ENCODE measurements at places on chromosomes 7 and 10.
A peak's percentile ranks its signal among the peaks of the same experiment; 100 is the strongest.

GRCh38 chr7:867001-867405 lies 9.4 kb upstream of the GET4 start:
- DNase-seq: peak; percentile 54

DNA sequence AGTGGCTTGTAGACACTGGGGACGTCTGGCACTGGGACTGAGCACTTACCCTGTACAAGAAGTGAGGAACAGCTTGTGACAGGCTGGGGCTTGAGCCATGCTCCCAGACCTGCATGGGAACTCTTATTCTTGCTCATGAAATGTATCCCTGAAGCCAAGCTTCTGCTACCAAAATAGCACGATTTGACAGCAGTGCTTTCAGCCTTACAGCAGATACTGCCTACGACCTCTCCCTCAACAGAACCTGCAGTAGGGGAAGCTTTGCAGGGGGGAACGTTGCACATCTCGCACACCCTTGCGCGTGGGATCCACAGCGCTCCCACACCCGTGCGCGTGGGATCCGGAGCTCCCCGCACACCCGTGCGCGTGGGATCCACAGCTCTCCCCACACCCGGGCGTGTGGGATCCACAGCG lies 88.0 kb downstream of the CREM start:
- DNase-seq: no peak

DNA sequence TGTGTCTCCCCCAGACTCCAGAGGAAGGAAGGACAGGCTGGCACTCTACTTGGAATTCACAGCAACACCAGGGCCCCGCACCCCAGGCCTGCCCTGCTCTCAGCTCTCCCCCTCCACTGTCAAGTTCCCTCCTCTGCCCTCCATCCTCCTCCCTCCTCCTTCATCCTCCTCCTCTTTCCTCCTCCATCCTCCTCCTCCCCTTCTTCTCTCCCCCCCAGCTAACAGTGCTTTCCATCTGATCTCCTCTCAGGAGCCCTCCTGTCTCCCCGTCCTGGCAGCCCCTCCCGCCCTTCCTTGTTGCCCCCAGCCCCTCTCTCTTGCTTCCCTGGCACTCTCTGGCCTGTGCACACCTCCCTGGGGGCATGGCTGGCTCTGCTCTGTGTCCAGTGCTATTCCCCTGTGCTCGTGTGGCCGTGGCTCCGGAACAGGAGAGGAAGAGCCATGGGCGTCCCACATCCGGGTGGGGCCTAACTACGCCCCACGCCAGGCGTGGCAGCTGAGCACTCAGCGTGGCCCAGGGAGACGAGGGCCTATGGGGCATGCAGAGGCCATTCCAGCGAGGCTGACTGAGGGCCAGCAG lies 64.2 kb downstream of the PWWP2B start:
- DNase-seq: no peak

DNA sequence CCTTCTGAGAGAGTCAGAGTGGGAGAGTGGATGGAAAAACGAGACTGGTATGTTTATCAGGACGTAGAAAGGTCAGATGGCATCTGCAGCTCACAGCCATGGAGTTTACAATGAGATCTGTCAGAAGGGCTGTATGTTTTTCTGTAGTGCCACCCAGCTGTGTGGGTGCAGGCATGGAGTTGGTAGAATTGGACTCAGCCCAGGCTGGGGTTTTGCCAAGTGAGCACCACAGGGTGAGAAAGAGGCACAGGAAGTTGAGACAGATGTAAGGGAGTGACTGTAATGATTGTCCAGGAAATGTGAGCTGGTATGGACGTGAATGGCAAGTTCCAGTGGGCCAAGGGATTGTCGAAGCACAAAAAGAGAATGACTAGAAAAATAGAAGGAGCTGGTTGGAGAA lies 9.1 kb upstream of the ZYX start:
- DNase-seq: no peak

DNA sequence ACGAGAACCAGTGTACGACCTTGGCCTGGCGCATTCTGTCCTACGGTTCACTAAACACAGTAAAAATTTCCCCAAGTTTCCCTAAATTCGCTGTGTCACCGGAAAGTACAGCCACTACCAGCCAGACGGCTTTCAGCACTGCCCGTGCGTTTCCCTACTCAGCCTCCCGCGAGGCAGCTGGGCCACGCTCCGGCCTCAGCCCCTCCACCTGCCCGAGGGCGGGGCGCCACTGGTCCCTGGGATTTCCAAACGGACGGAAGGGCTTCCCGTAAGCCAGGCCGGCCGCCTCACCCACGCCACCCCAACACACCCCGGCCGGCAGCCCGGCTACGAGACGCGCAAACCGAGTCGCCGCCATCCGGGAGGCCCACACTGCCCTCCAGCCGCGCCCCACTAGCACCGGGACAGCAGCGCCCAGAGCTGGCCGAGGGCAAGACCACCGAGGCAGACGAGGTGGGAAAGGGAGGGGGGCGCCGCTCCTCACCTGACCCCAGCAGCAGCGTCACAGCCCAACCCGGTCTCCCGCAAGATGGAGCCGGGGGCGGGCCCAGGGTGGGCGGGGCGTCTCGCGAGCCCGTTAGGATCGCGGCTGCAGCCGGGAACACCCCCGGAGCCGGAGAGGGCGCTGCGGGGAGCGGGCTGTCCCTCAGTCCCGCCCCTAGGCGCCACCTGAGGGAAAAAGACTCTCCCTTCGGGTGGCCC lies at the start of gene ANXA7:
Gene ANXA7 (minus strand): TSS at position 531 of the 702 bp plus-strand sequence. CDS start 13,202 bp downstream, outside the sequence.
- DNase-seq: peak; percentile 99

DNA sequence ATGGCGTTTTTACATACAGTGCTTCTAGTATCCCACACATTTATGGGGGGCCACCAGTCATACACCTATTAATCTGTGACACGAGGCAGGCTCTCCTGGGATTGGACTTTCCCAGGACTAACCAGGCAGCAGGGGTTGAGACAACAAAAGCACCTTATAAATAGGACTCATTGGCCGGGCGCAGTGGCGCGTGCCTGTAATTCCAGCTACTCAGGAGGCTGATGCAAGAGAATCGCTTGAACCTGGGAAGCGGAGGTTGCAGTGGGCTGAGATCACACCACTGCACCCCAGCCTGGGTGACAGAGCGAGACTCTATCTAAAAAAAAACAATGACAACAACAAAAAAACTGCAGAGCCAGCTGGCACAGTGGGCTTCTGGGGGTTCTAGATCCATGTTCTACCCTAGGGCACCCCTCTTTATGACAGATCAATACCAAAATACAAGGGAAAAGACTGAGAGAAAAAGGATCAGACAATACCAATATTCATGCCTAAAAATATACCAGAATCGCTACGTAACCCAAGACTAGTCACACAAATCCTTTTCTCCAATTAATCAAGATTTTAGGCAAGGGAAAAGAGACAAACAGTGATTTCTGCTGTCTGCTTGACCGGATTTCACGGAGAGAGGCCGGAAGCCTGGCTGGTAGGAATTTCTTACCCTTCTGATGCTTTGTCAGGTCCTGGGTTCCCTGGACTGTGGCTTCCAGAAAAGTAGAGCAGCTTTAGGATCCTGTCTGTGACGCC lies 98.4 kb upstream of the CCNY start:
- DNase-seq: no peak

DNA sequence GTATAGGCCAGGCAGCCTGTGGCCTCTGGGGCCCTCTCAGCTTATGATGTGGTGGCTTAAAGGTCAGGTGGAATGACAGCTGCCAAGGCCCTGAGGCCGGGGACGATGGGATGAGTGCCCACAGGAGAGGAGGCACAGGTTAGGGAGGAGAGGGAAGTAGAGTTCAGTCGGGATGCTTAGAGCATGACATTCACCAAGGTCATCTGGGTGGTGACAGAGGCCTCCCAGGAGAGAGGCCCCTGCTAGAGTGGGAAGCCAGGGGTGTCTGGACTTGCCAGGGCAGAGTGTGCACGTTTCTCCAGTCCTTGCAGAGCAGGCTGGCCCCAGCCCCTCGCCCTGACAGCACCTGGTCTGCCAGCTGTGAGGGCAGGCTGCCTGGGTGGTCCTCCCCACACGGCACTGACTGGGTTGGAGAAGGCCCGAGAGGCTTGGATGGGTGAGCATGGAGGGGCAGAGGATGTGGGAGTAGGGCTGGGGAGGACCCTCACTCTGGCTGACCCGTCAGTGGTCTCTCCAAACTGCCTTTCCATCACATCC lies 1.5 kb downstream of the CALHM1 start:
- DNase-seq: no peak

- DNase-seq: no peak
Measured at GRCh38 chr7:82699773-82700186, 256.2 kb upstream of the CACNA2D1 start.

DNA sequence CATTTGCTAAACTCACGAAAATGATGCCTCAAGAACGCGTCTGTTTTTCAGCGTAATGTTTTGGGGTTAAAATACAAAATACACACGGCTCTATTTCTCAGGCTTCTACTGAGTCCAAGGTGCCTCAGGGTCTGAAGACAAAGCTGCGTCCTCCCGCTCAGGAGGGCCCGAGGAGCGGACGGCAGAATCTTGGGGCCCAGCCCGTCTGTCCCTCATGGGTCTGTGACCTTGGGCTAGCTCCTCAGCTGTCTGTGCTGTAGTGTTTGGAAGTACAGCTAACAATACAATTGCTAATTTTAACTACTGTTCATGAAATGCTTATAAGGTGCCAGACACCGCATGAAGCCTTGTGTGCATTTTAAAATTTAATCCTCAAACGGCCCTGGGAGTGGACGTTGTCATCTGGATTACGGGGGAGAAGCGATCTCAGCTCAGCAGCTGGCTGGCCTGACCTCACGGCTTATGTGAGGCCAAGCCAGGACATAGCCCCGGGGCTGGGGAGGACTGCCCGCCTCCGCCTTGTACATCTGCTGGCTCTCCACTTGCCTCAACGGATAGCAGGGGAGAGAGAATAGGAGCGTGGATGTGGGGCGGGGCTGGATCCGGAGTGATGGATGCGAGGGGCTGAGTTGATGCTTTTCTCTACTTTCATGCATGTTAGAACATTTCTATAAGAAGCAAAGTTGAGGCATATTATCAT lies 357.4 kb downstream of the GLRX3 start:
- DNase-seq: no peak

DNA sequence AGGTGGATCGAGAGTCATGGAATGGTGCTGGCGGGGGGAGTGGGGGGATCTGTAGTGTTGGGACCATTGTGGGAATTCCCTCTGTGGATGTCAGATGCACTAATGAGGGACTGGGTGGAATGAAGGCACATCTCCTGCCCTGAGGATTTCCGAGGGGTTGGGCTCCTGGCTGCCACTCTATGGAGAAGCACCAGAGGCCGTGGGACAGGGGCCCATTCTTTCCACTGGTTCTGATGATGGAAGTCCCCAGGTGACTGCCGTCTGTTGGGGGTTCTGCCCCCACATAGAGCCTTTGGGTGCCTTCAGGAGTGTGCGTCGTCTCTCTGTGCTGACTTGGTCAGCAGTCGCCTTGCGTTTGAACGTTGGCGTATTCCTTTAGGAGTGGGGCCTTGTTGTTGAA lies 202.9 kb downstream of the GLRX3 start:
- no peak for DNase-seq

DNA sequence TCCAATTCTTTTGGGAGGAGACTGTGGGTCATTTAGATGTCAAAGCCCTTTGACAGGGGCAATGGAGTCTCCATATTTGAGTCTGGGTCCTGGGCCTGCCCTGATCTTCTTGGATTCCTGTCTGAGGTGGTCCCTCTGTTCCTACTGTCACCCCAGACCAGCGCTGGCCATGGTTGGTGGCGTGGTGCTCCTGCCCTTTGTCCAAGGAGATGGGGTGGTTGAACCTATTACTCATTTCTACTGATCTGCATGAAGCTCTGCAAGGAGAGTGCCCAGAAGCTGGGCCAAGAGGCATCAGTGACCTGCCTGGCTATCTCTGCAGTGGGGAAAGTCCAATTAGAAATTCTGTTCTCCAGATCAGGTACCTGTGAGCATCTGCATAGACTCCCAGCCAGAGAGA lies 355.6 kb upstream of the NUPR2 start:
- no peak for DNase-seq

GRCh38 chr7:101804088-101804963 lies 13.1 kb upstream of the CUX1 start:
- DNase-seq: peak; percentile 42

- no peak for DNase-seq
Measured at GRCh38 chr10:44990965-44991364, 9.8 kb upstream of the ZNF22 start.

DNA sequence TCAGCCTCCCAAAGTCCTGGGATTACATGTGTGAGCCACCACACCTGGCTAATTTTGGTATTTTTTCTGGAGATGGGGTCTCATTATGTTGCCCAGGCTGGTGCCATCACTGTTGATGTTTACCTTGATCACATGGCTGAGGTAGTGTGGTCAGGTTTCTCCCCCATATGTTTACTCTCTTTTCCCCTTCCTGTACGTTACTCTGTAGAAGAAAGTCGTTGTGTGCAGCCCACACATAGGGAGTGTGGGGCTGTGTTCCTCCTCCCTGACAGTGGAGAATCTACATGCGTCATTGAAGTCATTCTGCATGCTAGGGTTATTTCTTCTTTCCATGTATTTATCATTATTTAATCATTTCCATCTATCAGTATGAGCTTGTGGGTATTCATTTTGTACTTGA lies 16.3 kb upstream of the ORAI2 start:
- DNase-seq: no peak

DNA sequence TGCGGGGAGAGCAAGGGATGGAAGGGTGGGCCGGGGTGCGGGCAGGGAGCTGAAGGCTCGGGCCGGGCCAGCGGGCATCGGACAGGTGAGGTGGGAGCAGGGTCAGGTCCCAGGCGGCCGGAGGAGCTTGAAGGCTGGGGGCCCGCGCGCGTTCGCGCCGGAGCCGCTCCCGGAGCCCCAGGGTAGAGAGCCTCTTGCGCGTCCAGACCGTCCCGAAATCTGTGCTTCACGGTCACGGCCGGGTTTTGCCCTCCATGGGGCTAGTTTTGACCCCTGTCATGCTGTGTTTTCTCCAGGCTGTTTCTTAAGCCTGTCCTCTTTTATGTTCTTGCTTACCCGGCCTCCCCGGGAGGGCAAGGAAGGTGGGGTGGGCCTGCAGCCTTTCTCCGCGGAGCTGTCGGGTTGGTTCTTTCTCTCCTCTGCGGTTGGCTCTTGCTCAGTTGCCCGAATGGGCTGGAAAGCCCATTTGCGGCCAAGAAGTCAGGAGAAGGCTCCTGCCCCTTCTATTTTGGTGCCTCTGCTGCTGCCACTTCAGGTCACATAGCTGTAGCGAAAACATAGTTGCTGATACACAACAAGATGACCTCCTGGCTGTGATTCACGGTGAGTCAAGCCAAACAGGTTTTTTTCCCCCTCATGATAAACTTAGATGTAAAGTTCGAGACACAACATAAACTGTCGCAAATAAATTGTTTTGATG lies 650 bp downstream of the UBE2D1 start:
- peak; percentile 53 for DNase-seq

DNA sequence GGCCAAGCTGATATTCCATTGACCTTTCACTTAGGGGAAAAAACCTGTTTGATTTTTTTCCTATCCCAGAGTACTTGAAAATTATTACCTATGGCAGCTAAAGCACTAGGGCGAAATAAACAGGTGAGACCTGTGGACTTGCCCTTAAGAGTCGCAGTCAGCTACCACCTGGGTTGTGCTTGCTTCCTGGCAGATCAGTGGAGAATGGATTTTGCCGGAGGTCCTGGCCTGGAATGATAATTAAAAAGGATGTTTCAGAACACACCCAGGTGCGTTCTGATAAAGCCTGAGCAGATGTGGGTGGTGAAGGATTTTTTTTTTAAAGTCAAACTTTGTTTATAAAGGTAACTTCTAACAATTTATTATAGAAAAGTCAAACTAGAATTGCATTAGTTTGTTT lies 59.1 kb downstream of the AUTS2 start:
- DNase-seq: no peak

GRCh38 chr7:35424869-35425495 lies 171.1 kb upstream of the TBX20 start:
- DNase-seq: peak; percentile 80
